ENCODE measurements at places on chromosomes 4 and X.

DNA sequence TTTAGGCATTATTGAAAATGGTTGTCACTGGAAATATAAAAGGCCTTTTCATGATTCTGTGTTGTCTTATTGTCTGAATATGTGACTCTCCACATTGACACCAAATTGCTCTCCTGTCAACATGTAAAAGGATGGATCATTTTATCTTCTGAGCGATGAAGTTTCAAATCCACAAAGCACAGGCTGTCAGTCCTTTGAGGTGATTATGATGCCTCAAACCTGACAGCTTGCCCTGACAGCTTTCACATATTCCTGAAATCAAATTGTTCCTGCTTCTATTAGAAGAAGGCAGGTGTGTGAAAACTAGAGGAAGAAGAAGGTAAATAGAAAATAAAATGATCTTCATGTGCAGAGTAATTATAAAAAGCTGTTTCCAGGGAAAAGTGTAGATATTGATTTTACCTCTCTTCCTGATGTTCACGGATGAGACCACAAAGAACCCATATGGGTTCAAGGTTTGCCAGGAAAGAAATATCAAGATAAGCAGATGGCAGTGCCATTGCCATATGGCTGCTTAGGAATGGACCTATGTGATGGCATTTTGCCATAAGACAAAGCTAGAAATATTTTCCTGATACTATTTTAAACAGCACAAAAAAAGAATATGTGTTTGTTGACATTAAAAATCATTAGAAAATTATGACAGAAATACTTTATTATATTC is 1006.3 kb upstream of the AGA start:
- no peak for DNase-seq

- DNase-seq = no peak
Measured at GRCh38 chr4:184309241-184310170, 91.8 kb upstream of the ENPP6 start.

DNA sequence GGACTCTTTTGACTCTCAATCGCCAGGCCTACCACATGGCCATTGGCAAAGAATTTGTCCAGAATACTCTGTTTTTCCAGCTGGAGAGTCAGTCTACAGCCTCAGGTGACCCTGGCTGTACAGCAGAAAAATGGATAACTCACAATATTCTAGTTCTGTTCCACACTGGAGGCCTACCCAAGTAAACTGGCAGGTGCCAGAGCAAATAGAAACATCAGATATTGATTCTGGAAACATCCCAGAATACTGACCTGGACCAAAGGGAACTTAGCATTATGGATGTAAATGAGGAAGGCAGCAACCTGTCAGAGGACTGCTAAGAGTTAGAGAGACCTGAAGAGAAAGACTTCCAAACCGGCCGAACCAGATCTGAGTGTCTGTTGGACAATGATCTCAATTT is 147.9 kb upstream of the SMAD1 start:
- DNase-seq = no peak

GRCh38 chrX:150958177-150958576 is 25.0 kb upstream of the HMGB3 start:
- no peak for DNase-seq

- peak; percentile 41 for DNase-seq
Measured at GRCh38 chrX:42943051-42943974, 165.3 kb upstream of the PPP1R2C start.

GRCh38 chrX:134999469-134999868 is 8.7 kb downstream of the SMIM10 start:
- no peak for DNase-seq

GRCh38 chr4:38667085-38667893 is 3.3 kb downstream of the KLF3 start:
- peak; percentile 96 for DNase-seq

GRCh38 chr4:3283916-3284315 is 8.9 kb upstream of the RGS12 start:
- no peak for DNase-seq
